SIG-M5 (cell line): ENCODE measurements at places on chromosomes 7 and 10.

- no peak for DNase-seq
These were observed 59.0 kb downstream of the DOCK1 start for GRCh38 chr10:126964190-126964589.

- no peak for DNase-seq
These were observed 50.5 kb upstream of the HSPA12A start for GRCh38 chr10:116792817-116793216.

DNA sequence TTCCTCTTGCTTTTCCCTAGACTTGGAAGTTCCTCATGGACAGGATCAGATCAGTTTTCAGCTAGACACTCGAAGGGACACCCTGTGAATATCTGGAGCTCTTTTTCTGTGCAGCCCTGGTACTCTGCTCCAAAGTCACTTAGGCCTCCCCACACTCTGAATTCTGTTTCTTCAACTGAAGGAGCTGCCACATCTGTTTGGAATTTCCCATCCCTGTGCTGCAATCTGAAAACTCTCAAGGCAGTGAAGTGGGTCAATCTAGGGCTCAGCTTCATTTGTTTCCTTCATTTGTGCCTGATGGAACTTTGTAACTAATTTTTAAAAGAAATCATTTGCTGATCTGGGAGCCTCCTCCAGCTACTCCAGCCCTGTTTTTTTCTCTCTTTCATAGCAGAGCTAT is 9.6 kb downstream of the EPC1 start:
- DNase-seq = no peak

DNA sequence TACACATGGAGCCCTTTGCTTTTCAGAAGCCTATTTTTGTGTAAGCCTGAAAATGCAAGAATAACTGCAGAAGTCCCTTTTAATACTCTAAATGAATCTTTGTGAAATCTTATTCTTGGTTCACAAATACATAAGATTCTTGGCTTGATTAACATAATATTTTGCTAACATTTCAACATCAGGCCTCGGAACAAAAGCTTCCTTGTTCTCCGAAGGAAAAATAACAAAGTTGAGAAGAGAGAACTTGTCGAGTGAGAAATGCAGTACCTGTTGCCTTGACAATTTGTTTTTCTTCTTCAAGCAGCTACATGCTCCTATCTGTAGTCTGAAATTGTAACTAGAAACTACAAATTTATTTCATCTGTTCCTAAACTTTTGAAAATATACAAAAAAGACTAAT is 8.5 kb downstream of the NT5C2 start:
- DNase-seq = no peak

GRCh38 chr10:130764651-130765050 is 546.9 kb downstream of the TCERG1L start:
- no peak for DNase-seq

GRCh38 chr10:47021850-47022249 is 110.6 kb downstream of the PTPN20 start:
- DNase-seq = no peak

GRCh38 chr10:132129431-132129830 is 57.3 kb upstream of the DPYSL4 start:
- no peak for DNase-seq

- no peak for DNase-seq
These were observed 91.5 kb downstream of the SEMA3D start for GRCh38 chr7:85095366-85095765.

DNA sequence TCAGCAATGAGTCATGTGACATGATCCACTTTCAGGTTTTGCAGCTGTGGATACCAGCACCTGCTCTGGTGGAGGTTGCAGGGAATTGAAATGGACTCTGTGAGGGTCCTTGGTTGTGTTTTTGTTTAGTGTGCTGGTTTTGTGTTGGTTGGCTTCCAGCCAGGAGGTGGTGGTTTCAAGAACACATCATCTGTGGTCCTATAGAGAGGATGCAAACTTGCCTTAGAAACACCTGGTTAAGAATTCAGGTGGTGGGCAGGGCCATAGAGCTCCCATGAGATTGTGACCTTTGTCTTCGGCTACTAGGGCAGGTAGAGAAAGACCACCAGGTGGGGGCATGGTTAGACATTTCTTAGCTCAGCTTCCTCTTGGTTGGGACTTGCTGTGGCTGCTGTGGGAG is 59.2 kb upstream of the CYP2C9 start:
- DNase-seq = no peak

GRCh38 chr10:77244746-77245145 is 392.9 kb downstream of the KCNMA1 start:
- no peak for DNase-seq

- DNase-seq = no peak
These were observed 950 bp downstream of the EVX1 start for GRCh38 chr7:27243340-27244163.

GRCh38 chr10:72800000-72800740 is 93.4 kb upstream of the OIT3 start:
- DNase-seq = no peak

DNA sequence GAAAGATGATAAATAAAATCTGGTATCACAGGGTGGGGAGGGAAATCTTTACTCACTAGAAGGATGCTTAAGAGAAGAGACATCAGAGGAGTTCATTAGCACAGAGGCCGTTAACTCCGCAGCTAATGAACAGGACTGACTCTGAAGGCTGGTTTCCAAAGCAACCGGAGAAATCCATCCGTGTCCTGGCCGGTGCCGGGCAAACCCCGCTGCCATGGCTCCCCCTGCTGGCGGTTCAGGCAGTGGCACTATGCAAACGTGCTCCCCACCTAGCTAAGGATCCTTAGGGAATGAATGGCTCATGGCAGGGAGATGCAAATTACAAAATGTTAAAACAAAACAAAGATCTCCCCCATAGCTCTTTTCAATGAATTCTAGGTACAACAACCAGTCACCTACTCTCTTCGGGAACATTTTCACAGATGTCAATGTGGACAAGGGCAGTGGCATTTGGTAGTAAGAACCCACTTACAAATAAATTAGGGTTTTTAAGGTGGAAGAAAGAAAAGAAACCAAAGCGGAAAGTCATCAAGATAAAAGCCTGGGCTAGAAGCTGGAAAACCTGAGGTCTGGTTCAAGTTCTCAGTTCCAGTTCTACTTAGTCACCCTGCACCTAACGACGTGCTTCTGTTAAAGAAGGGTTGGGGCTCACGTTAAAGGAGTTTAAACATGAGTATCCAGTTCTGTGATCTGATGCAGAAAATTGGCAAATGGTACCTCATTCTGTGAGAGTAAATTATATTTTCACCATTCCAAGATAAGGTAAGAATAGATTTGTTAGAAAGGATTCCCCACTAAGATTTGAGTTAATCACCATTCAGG is 138.2 kb downstream of the SVIL start:
- DNase-seq = no peak
